Left colon (tissue), 2 donors: ENCODE measurements at places on chromosomes 1 and 21.

GRCh38 chr1:239944666-239945065, 147.0 kb upstream of the FMN2 start:
- DNase-seq, result no peak

DNA sequence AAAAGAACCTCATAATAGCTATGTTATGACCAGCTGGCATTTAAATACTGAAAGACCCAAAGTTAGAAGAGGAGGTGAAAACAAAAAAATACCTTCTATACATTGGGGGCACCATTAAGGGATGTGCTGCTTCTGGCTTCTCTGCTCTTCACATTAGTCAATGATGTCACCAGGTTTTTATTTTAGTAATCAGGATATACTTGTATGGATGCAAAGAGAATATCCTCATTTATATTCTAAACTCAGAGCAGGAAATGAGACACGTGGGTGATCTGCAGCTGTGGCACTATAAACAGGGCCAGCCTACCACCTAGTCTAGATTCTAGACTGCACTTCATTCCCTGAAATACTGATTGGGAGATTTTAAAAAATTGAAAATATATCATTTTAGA, 51.2 kb downstream of the WLS start:
- no peak for DNase-seq

DNA sequence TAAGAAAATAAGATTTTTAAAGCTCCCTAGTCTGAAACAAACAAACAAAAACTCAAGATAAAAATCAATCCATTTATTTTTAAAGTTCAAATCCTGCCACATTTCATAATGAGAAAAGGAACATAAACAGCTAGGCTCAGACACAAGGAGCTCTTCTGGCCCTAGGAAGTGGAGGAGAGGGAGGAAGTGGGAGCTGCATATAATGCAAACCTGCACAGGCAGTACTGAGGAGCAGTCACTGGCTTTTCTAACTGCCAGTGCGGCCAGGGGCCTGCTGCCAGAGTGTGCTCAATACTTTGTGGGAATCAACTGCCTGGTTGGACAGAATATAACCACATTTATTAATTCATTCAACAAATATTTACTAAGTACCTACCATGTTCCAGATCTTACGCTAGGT, 139.8 kb upstream of the SPATA6 start:
- DNase-seq, result no peak

DNA sequence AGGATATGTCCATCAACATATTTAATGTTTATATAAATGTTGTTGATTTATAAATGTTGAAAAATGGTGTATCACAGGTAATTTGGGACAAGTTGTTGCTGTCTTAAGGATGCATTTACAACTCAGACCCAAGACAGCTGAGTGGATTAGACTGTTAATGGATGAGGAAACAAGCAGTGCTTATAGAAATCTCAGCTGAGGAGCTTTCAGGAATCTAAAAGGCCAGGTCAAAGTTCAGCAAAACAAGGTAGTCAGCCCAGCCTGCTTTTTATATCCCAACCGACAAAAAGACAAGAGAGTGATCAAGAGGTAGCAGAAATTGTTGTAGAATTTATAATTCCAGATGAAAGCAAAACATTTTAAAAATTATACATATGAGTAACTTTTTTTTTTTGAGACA, 16.6 kb upstream of the USP1 start:
- no peak for DNase-seq

- no peak for DNase-seq
These were observed 8.7 kb upstream of the PIGM start for GRCh38 chr1:160040476-160040875.

GRCh38 chr1:97196825-97197516, 475.4 kb downstream of the PTBP2 start:
- DNase-seq, result no peak

GRCh38 chr1:95068956-95069709, 3.6 kb downstream of the ALG14 start:
- DNase-seq, result peak; percentile 40

DNA sequence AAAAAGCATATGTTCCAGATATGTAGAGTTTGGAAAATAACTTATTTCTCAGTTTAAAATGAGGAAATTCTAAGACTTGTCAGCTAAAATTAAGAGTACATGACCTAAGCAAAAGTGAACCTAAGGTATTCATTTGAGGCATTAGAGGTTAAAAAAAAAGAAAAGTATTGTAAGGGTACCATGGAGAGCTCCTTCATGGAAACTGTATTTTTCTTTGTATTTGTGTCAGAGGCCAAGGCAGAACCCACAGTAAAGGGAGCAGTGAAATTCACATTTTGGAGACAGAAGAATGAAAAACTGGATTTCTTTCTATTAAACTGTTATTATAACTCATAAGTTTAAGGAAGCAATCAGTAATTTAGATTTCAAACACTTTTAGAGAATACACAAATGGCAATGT, 1494.8 kb downstream of the KCNT2 start:
- no peak for DNase-seq

GRCh38 chr21:20592463-20592862, 405.7 kb upstream of the NCAM2 start:
- no peak for DNase-seq

GRCh38 chr21:37192019-37192418, 75.1 kb downstream of the VPS26C start:
- no peak for DNase-seq

DNA sequence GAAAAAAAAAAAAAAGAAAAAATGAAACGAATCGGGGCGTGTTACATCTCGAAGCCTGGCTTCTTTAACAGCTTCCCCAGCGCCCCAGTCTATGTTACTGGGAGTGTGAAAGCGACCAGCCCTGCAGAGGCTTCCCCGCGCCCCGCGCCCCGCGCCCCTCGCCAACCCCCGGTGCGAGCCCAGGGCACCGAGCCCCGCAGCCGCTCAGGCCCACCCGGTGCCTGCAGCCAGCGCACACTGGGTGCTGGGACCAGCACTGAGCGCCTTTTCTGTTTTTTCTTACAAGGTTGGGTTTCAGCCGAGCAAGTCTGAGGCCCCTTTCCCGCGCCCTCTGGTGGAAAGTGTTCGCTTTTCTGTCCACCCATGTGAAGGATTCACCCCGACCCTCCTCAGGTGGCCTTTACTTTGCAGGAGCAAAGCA, 42.1 kb upstream of the ZNF496 start:
- DNase-seq, result peak; percentile 71

DNA sequence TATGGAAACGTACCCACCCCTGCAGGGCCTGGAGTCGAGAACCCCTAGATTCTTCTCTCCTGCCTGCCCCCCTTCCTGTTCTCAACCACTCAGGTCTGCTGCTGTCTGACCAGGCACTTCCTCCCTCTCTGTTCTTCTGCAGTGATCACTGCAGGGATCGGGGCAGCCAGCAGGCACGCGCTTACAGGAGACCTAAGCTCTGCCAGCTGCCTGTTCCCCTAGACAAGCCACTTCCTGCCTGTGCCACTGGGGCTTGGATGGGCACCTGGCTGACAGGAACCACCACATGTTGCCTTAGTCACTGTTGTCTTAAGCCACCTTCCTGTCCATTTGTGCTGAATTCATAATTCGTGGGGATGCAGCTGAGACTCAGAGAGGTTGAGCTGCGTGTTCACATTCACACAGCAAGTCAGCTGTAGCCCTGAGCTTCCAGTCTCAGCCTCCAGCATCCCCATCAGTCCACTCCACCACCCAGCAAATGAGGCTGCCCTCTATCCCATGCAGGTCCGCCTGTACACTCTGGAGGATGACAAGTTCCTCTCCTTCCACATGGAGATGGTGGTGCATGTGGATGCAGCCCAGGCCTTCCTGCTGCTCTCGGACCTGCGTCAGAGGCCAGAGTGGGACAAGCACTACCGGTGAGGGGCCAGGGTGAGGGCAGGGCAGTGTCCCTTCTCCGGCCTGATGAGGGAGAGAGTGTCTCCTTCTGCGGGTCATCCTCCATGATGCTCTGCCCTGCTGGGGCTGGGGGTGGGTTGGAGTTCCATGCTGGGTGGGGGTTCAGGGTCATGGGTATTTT, 18.6 kb downstream of the FAM151A start:
- no peak for DNase-seq

GRCh38 chr1:184890539-184890973, 83.8 kb downstream of the NIBAN1 start:
- DNase-seq, result no peak

DNA sequence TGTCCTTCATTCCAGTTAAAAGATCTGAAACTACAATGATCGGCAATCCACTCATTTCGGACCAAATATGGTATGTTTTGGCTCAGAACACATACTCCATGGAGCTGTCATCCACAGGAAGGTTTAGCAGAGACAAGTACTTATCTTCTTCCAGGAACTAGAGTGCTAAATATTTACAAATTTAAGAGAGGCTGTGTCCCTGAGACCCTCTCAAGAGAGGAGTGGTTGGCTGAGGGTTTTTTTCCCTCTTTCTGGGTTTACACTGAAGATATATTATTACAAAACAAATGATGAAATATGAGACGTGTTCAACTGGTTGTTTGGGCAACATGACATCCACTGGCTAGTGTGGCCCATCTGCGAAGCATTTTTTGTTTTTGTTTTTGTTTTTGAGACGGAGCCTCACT, 25.9 kb upstream of the NID1 start:
- DNase-seq, result no peak
